ENCODE measurements at places on chromosomes 11 and 22. TPM values are rescaled to one million over a fixed set of nuclear protein-coding genes. Genes with fewer than 3 reads are reported as not detected.
A peak's percentile ranks its signal among the peaks of the same experiment; 100 is the strongest.

DNA sequence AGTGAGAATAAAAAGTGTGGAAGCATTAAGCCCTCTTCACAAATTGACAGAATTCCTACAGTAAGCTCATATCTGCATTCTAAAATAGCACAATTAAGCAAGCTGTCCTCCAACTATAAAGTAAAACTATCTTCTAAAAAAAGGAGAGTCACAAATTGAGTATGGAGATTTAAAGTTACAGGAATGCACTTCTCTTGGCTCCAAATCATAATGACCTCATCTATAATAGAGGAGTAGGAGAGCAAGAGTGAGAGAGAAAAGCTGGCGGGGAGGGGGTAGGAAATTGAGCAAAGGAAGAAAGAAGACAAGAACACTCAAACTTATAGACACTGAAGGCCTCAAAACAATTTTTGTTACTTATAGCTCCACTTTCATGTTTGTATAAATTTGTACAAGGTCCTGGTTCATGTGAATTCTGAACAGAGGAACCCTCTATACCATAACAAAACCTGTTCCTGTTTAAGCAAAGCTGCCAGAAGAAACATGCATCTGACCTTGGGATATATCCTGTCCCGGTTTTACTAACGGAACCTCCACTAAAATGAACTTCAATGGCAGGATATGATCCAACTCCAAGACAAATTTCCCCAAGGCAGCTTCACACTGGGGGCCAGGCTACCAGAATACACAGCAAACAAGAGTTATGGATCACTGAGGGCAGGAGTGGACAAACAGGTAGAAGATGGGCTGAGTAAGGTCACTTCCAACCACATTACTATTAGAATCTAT, 37.2 kb downstream of the SLC35F2 start:
- peak; percentile 5 for DNase-seq

- DNase-seq: no peak
Measured at GRCh38 chr11:115776916-115777315, 272.7 kb upstream of the CADM1 start.

- no peak for DNase-seq
Measured at GRCh38 chr22:38758276-38758945, 2.6 kb upstream of the SUN2 start.

DNA sequence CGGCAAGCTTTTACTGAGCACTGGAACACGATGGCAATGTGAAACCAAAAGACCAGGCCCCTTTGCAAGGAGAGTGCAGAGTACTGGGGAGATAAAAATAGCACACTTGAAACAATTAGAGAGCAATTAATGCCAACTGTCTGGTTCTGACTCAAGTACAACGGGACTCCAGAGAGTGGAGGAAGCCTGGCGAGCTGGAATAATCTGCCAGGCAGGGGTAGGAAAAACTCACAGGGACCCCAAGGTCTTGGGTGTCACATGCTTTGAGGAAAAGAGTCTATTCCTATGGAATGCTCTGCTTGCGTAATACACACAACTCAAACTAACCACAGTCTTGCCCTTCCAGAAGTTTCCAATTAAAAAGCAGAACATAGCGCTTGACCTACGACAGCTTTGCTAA, 113.0 kb upstream of the CLMP start:
- DNase-seq: peak; percentile 64

GRCh38 chr11:93487032-93487483, 56.1 kb downstream of the SMCO4 start:
- DNase-seq: no peak

- DNase-seq: peak; percentile 67
Measured at GRCh38 chr11:59918987-59919589, 19.1 kb upstream of the OOSP1 start.

- DNase-seq: no peak
Measured at GRCh38 chr11:35133656-35134055, 5.3 kb upstream of the CD44 start.

Gene LDLRAD3
- 5.6 TPM for total RNA-seq

Gene OR8D4
- total RNA-seq: not detected

DNA sequence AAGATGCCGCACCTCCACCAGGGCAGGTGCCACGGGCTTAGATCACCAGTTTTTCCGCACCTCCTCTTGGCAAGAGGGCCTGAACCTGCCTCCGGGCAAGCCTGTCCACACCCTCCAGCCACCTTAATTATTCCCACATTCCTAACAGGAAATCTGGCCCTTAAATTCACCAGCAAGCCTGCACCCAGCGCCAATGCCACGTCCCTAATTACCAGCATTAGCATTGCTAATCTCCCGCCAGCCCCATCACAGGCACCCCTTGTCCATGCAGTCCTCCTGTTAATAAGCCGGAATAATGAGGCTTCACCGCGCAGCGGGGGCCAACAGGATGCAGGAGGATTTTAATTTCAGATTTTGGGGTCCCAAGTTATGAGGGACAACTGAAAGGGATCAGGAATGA, 69.7 kb downstream of the PHF21B start:
- DNase-seq: no peak

Gene PGM2L1
- total RNA-seq: 1.2 TPM

DNA sequence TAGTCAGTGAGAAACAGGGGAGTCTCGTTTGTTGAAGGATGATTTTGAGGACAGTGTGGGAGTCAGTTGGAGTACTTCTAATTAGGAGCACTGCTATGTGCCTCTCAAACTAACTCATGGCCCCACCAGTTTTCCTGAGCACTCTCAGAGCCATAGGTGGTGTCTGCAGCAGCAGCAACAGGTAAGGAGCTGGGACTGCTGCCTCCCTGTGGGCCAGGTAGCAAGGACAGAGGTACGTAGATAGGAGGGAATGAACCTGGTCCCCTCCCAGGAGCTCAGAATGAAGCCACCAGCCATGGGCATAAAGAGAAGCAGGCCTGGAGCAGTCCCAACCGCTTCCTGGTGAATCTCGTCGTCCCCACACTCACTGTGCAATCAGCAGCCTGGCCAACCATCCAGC, 183.4 kb downstream of the BUD13 start:
- DNase-seq: no peak

- no peak for DNase-seq
Measured at GRCh38 chr11:69554849-69555248, 73.4 kb downstream of the LINC01488 start.

DNA sequence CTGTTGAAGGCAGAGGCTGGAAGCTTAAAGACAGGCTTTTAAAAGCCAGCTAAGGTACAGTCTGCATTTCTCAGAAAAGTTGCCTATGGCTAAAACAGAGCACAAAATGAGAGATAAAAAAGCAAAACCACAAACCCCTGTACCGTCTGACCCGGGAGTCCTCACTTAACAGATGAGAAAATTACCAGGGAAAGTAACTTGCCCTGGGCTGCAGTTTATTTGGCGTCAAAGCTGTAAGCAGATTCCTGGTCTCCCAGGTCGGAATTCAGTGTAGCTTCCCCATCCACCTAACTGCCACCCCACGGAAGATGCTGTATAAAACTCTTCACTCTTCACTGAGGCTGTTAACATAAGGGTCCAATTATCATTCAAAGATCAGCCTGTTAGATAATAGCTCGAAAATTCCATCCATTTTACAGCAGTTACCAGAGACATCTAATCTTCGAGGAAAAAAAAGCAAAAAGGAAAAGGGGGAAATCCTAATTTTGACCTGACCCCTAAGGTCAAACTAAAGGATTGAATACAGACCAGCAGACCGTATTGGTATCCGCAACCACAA, 1.5 kb downstream of the TCF20 start:
- no peak for DNase-seq

DNA sequence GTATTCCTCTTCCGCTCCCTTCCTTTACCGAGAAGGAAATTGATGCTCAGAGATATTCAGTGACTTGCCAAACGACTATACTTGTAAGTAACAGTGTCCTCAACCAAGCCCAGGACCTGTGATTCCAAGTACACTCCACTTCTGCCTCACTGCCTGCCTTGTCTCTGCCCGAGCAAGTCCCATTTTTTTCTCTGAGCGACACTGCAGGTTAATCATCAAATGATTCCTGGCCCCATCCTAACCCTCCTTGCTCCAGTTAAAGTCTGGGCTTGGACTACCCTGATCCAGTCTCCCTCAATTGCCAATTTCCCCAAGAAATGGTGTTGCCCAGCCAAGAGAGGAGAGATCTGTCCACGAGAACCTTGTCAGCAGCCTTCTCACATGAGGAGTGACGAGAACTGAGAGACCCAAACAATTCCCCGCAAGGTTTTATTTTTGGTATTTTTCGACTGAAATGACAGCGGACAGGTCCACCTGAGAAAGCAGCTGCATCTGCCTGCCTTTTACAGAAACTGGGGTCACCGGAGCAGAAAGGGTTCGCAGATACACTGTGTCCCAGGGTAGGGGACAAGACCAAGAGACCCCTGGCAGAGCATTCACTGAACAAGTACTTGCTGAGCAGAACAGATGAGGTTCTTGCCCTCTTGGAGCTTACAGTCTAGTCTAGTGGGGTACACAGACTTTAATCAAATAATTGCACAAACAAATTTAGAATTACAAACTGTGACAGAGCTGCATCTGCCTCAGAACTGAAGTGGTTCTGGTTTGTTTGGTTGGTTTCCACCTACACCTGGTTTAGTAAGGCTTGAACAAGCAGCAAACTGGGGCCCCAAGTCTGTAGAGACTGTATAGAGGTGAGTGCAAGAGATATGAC, 11.4 kb downstream of the POU2AF1 start:
- DNase-seq: no peak

- no peak for DNase-seq
Measured at GRCh38 chr11:128643661-128644317, 50.1 kb upstream of the FLI1 start.

Gene SMIM35
- not detected for total RNA-seq

GRCh38 chr22:50245214-50246072, 620 bp upstream of the TUBGCP6 start:
- no peak for DNase-seq

GRCh38 chr11:35427071-35427470, 7.7 kb upstream of the SLC1A2 start:
- DNase-seq: no peak

Gene GUCY1A2
- total RNA-seq: 0.33 TPM

- DNase-seq: no peak
Measured at GRCh38 chr11:22344081-22344480, 5.9 kb downstream of the SLC17A6 start.

GRCh38 chr11:78427615-78428265, 10.1 kb upstream of the GAB2 start:
- no peak for DNase-seq

Gene ENDOD1
- 24.3 TPM for total RNA-seq

DNA sequence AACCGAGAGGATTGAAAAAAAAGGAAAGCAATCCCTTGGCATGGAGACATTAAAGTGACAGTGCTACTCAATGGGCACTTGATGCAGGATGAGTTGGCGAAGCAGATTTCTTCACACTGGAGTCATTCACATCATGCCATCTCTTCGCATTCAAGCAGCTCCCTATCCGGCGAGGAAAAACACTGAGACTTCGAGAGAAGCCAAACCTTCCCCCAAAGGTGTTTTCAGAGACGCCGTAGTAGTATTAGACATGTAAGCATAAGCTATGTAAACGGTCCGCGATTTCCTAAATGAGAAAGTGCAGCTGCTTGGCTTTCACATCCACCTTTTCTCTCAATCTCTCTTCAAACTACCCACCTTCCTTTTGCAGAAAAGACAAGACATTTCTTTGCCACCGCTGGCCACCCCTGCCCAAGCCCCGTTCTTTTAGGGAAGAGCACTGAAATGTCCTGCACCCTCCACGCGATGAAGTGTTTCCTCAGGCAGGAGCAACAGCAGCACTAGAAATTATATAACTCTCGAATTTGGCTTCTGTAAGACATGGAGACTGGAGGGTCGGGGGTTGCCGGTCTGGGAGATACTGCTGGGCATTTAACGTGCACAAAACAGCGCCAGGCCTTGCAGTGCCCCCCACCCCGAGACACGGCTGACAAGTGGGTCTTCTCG, at the start of gene DLG2:
Gene DLG2, minus strand, starts transcription at position 13 of the 666 bp plus-strand sequence.
- peak; percentile 37 for DNase-seq

DNA sequence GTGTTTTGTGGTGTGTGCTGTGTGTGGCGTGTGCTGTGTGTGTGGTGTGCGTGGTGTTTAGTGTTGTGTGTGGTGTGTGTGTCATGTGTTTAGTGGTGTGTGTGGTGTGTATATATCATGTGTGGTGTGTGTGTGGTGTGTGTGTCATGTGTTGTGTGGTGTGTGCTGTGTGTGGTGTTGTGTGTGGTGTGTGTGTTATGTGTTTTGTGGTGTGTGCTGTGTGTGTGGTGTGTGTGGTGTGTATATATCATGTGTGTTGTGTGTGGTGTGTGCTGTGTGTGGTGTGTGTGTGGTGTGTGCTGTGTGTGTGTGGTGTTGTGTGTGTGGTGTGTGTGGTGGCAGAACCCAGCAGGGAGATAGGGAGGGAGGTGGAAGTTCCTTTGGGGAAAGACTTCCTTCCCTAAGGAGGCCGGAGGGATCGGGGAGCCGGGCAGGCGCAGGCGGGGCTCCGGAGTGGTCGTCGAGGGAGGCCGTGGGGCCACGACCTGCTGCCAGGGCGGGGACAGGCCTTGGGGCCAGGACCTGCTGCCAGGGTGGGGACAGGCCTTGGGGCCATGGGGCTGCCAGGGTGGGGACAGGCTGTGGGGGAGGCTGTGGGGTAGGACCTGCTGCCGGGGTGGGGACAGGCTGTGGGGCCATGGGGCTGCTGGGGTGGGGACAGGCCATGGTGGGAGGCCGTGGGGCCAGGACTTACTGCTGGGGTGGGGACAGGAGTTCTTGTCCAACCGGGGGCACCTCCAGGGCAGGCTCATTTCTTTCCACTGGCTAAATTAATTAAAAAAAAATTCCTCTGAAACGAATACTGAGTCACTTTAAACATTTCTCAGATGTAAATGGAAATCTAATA, 15.2 kb downstream of the PIM3 start:
- no peak for DNase-seq

Gene MTMR2
- total RNA-seq: 43.7 TPM

DNA sequence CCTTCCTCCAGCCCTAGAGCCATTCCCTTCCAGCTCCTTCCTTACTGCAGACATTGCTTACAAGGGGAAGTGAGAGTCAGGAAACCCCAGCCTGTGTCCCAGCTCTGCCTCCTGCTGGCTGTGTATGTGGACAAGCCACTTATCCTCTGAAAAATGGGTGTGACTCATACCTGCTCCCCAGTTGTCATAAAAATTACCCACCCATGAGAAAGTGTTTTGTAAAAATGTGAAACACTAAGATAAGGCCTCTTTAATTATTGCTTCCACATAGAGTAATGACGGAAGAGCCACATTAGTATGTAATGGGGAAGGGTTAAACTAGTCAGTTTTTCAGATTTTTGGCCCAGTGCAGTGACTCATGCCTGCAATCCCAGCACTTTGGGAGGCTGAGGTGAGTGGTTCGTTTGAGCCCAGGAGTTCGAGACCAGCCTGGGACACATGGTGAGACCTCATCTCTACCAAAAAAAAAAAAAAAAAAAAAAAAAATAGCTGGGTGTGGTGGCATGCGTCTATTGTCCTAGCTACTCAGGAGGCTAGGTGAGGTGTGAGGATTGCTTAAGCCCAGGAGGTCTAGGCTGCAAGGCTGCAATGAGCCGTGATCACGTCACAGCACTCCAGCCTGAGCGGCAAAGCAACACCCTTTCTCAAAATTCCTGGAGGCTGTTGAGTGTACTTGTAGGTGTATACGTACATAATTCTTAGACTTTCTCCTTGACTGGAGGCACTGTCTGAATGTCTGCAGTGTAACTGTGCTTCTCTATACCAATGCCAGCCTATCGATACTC, 84.9 kb downstream of the CTTN start:
- peak; percentile 50 for DNase-seq

GRCh38 chr22:50445880-50446707, 28.7 kb downstream of the SBF1 start:
- DNase-seq: no peak
